Hepatocyte (in vitro differentiated cells): ENCODE measurements at places on chromosomes 7 and 10. TPM values are rescaled to one million over a fixed set of nuclear protein-coding genes. Genes with fewer than 3 reads are reported as not detected.

SLC16A12 gene
- 5.7 and 7.7 TPM in 2 replicates for total RNA-seq

ZNF800 gene
- total RNA-seq: 31.3 and 41.5 TPM in 2 replicates

GIMAP5 gene
- total RNA-seq: 0.40 and 1.2 TPM in 2 replicates

OLAH gene
- not detected in 2 replicates for total RNA-seq

DNA sequence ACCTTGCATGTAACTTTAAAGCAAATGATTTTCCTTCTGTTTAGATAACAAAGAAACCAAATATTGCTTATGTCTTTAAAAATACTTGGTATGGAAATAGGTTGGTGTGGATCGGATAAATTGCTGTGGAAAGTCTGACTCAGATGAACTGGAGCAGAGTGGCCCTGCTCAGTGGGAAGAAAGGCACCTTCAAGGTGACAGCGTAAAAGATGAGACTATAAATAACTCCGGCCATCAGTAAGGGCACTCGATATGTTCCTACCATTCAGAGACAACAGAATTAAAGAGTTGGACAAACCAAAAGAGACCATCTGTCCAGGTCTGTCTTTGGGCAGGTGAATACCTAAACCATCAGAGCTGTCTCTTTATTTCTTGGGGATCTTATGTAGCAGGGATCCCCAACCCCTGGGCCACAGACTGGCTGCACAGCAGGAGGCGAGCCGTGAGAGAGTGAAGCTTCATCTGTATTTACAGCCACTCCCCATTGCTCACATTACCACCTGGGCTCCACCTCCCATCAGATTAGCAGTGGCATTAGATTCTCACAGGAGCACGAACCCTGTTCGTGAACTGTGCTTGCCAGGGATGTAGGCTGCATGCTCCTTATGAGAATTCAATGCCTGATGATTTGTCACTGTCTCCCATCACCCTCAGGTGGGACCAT is 357.1 kb downstream of the PRPF18 start:
- no peak for DNase-seq

DNA sequence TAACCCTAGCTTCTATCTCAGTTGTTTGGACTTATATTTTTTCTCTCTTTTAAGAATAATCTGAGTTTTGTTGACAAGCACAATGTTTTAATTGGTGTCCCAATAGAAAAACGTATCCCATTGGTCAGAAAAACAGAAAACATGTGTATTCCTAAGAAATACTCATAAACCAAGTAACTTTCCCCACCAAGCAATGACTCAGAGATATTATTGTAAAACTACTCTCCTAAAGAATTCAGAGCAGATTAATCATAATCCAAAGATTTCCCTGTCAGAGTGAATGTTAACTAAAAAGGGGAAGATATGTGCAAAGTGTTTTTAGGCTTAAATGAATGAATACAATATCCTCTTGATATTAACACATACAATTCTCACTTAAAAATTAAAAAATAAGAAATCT is 29.4 kb upstream of the MBL2 start:
- no peak for DNase-seq

DNA sequence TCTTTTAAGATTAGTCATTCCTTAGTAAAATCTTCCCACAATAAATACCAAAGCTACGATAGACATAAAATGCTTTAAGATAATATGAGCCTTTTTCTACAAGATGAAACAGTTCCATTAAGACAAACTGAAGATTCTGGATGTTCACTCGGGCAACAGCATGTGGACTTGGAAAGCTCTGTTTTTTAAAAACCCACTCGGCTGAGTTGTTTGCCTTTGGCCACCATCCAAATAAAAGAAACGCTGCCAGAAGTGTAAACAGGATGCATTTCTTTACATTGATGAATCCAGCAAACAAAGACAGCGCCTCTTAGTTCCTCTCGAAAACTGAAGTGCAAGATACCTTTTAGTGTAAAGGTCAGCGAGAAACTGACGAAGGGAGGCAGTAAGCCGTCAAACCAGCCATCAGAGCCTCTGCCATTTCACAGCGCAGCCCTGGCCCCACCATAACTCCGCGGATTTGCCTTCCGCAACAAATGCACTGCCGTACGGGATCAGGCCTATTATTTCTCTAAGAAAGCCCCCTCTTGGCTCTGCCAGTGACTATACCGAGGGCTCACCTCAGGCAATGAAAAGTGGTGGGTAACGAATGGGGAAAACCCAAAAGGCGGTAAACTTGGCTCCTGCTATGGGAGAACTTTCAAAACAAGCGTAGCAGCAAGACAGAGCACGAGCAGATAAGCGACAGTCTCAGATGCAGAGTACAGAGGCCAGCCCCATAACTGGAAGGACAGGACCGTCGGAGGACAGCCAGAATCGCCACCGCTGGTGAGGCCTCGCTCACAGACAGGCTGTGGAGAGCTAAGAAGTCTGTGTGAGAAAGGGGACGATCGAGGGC is 41.4 kb downstream of the GNA12 start:
- peak; percentile 38 for DNase-seq

- peak; percentile 59 for DNase-seq
These were observed 11.9 kb upstream of the LMOD2 start for GRCh38 chr7:123643495-123644441.

DNA sequence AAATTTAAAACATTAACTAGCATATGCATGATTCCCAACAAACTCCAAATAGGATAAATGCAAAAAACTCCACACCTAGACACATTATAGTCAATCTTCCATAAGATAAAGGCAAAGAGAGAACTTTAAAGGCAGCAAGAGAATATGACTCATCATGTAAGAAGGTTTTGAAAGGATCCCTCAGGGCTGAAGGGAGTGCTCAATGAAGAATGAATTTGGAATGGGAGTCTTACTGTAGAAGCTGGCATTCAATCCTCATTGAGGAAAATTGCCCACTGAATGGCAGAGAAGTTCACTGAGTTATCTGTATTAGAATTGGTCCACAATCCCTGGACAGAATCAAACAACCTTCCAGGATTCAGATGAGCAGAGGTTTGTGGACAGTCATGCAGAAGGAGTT is 26.1 kb upstream of the ZNF365 start:
- no peak for DNase-seq

DNA sequence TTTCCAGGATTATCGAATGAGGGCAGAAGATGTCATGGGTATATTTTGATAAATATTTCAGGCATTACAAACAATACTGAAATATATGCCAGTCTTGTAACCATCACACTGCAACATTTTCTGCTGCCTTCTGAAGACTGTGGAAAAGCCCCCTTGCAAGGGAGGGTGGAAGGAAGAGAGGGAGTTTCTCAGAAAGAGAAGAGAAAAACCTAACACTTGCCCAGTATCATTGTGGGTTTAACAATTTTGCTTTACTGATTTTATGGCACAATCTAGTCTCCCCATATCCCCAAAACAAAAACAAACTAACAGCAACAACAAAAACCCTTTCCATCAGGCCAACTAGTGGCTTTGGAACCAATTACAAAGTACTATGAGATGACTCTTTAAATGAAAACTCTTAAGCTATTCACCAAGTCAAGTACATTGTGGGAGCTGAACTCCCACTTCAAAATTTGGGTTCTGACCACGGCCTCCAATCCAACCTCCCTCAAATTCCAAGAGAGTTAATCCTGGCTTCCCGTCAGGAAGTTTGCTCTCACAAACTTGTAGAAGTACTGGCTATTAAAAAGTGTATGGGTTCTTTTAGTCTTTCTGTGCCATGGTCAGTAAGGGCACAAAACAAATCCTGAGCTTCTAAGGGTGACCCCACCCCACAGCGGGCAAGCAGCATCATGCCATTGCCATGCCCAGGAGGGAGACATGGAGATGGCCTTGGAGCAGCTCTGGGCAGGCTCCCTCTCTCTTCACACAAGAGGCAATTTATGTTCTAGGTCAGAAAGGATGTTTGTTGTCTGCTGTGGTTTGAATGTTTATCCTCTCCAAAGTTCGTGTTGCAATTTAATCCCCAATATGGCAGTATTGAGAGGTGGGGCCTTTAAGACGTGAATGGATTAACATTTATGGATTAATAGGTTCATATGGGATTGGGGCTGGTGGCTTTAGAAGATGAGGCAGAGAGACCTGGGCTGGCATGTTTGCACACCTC is 96.3 kb downstream of the JAZF1 start:
- no peak for DNase-seq

- no peak for DNase-seq
These were observed 198.4 kb upstream of the KIAA1217 start for GRCh38 chr10:24010436-24010970.
